IMR-90 (cell line): ENCODE measurements at places on chromosomes 16 and 17. TPM values are rescaled to one million over a fixed set of nuclear protein-coding genes. Genes with fewer than 3 reads are reported as not detected.

DNA sequence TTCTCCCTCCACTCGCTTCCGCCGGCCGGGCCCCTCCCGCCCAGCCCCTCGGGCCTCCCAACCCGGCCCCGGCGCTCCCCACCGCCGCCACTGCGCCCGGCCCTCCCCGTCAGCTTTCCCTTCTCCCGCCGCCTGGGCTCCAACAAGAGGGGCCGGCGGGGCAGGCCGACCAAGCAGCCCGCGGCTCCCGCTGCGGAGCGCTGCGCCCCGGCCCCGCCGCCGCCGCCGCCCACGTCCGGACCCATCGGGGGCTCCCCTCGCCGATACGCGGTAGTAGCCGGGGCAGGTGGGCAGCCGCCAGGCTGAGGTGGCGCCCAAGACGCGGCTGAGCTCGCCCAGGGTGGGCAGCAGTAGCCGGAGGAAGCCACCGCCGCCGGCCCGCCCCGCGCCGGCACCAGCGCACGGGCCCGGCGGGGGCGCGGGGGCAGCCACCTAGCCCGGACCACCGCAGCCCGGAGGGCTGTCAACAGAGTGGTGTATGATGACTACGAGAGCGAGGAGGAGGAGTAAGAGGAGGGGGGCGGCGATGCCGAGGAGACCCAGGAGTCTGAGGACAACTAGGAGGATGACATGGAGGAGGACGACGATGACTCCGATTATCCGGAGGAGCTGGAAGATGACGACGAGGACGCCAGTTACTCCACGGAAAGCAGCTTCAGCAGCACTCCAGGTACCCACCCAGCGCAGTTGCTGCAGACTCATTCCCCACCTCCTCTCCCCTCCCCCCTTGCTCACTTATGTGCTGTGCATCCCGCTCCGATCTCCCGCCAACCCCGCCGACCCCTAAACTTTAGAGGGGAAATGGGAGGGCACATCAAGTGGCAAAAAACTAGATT lies 498 bp downstream of the LRRC37B start:
- H3K27me3 ChIP-seq, result no peaks in the 10 kb centered on the region
- peak overlapping the region; percentile 22 for H3K27ac ChIP-seq
- H3K36me3 ChIP-seq, result no peaks in the 10 kb centered on the region; the same call in 1 of the 2 replicates

DNA sequence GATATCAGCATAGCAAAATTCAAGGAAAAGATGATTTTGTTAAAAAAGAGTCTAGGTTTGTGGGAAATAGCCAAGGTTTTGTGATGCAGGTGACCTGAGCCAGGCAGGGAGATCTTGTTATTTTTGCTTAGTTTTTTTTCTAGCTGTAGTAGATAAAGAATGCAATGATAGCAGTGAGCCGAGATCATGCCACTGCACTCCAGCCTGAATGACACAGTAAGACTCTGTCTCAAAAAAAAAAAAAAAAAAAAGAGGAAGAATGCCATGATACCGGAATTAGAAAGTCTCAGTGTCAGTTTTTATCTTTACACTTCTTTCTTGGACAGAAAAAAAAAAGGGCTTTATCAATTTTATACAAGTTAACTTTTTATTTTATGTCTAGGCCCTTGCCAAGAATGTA lies 27.5 kb downstream of the TMEM238L start:
- H3K27me3 ChIP-seq, result no peaks in the 10 kb centered on the region
- DNase-seq, result no peak
- no peaks in the 10 kb centered on the region for H3K36me3 ChIP-seq
- H3K27ac ChIP-seq, result no peak overlapping the region
- H3K4me1 ChIP-seq, result no peaks in the 10 kb centered on the region

- peak within 1 kb of the TSS; percentile 52; the same call in 1 of the 2 replicates for H3K27ac ChIP-seq
- H3K4me1 ChIP-seq, result peaks cover 4% of the 10 kb centered on the region; the same call in 1 of the 2 replicates
- H3K4me3 ChIP-seq, result peak within 1 kb of the TSS; percentile 96
- peak; percentile 34 for DNase-seq
- no peaks in the 10 kb centered on the region for H3K36me3 ChIP-seq
These were observed at the start of gene CPNE2 for GRCh38 chr16:57091975-57092785. TSS of gene CPNE2 (plus strand) at chr16:57092583. CDS start at chr16:57110743, 18,160 bp downstream.

GRCh38 chr17:62717889-62718288 lies 90.2 kb downstream of the MARCHF10 start:
- H3K27ac ChIP-seq, result no peak overlapping the region
- H3K36me3 ChIP-seq, result no peaks in the 10 kb centered on the region
- DNase-seq, result no peak
- H3K27me3 ChIP-seq, result no peaks in the 10 kb centered on the region
- no peak overlapping the region for H3K4me3 ChIP-seq

DNA sequence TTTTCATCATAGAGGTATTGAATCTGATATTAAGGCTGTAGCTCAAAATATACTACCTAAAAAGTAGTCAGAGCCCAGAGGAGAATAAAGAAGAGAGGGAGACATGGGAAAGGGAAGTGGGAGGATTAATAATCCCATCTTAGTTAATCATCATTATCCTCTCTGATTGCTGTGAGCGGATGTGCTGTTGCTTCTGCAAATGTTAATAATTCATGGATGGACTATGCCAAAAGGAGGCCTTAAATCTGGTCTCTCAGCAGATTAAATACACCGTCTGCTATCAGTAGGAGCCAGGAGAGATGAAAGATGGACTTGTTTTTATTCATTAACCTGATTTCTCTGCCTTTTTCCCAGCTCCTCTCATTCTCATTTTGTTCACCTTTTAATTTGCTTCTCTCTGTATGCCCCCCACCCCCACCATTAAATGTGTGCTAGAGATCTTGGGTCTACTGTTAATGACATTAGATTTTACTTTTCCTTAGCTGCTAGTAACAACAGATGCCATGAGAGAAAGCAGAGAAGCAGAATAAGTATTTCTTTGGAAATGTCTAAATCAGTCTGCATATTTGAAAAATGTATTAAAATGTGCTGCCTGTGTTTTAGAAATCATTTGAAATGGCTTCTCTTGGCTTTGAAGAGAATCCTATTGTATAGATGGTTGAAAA lies 44.2 kb downstream of the NUP93 start:
- H3K27ac ChIP-seq, result no peak overlapping the region

- no peaks in the 10 kb centered on the region for H3K36me3 ChIP-seq
- no peaks in the 10 kb centered on the region for H3K4me1 ChIP-seq
- H3K27ac ChIP-seq, result no peak overlapping the region
- H3K4me3 ChIP-seq, result no peak overlapping the region
These were observed 26.6 kb upstream of the MFSD6L start for GRCh38 chr17:8825802-8826201.

- peak within 1 kb of the TSS; percentile 38 for H3K4me3 ChIP-seq
- H3K27me3 ChIP-seq, result peaks cover 44% of the 10 kb centered on the region
- H3K27ac ChIP-seq, result no peak within 1 kb of the TSS
- peaks cover 4% of the 10 kb centered on the region; the same call in 1 of the 2 replicates for H3K4me1 ChIP-seq
- no peaks in the 10 kb centered on the region for H3K36me3 ChIP-seq
These were observed at the start of gene PPL for GRCh38 chr16:4936991-4937781. TSS of gene PPL (minus strand) at chr16:4937148. CDS start at chr16:4937045, 103 bp downstream.

DNA sequence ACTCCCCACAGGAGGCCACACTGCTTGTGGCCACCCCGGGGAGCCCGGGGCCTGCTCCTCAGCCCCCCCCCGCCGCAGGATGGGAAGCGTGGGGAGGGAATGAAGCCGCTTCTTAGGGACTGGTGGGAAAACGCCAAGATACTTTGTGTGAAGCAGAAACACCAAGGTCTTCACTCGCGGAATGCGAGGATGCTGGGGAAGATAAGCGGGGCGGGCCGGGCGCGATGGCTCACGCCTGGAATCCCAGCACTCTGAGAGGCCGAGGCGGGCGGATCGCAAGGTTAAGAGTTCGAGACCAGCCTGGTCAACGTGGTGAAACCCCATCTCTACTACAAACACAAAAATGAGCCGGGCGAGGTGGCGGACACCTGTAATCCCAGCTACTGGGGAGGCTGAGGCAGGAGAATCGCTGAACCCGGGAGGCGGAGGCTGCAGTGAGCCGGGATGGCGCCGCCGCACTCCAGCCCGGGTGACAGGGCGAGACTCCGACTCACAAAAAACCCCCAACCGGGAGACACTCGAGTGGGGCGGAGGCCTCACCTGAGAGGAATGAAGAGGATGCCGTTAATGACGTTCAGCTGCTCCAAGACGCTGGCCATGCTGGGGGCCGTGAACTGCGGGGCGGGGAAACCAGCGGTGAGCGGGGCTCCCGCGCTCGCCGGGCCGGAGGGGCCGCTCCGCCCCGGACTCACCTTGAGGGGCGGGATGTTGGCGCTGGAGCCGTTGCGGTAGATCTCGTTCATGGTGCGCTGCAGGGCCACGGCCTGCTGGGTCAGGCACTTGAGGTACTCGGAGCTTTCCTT lies 20.3 kb downstream of the CLUH start:
- H3K36me3 ChIP-seq, result peaks cover 30% of the 10 kb centered on the region
- no peak overlapping the region for H3K4me3 ChIP-seq
- DNase-seq, result no peak
- peaks cover 5% of the 10 kb centered on the region; the same call in 1 of the 2 replicates for H3K4me1 ChIP-seq
- no peak overlapping the region for H3K27ac ChIP-seq

DNA sequence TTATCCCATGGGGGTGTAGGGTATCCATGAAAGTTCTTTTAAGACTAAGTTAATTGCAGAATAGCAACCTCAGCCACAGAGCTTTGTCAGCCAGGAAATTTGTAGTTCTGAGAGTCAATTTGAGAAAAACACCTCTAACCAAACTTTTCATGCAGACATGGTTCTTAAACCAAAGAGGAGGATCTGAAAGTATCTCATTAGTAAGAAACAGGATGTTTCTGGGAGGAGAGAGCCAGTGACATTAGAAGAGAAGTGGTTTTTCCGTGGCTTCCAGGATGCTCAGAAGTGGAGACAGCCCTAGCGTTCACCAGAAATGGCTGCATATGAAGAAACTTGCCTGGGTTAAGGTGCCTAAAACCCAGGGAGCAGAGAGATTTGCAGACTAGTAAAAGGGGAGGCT lies 7.9 kb downstream of the GNAO1 start:
- H3K27ac ChIP-seq, result no peak overlapping the region
- H3K4me3 ChIP-seq, result no peak overlapping the region
- no peaks in the 10 kb centered on the region for H3K36me3 ChIP-seq

DNA sequence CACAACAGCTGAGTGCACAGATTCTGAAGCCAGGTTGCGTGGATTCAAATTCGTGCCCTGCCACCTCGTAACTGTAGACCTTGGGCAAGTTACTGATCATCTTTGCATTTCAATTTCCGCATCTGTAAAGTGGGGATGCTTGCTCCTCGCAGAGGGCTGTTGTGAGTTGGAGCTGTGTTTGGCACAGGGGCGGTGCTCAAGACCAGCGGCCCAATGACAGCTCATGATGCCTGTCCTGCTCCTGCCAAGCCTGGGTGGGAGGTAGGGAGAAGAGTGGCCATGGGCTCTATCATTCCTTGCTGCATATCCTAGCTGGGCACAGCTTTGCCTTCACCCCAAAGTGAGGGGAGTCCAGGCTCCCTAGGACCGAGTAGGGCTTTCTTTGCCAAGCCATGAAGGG lies 12.6 kb downstream of the NXPH3 start:
- no peaks in the 10 kb centered on the region for H3K27me3 ChIP-seq
- H3K4me3 ChIP-seq, result no peak overlapping the region
- no peaks in the 10 kb centered on the region for H3K36me3 ChIP-seq

DNA sequence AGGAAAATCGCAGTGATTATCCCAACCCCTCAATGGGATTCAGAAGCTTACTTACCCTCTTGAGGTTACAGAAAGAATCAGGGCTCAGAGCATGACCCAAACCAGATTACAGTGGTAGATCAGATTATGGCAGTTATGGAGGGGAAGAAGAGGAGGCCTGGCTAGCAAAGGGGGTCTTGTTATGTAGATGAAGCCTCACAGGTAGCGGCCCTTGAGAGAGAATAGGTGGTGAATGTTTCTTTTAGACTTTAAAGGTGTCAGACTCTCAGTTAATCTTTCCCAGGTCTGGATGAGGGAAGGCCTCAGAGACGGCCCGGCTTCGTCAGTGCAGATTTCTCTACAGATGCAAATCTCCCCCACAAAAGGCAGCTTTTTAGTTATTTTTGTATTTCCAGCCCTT lies 15.6 kb downstream of the RNF112 start:
- no peak for DNase-seq
- no peak overlapping the region for H3K4me3 ChIP-seq
- no peaks in the 10 kb centered on the region; the same call in 1 of the 2 replicates for H3K27me3 ChIP-seq
- H3K27ac ChIP-seq, result no peak overlapping the region
- peaks cover 1% of the 10 kb centered on the region; the same call in 1 of the 2 replicates for H3K4me1 ChIP-seq

Gene CDRT4
- 0.56 and 0.90 TPM in 2 replicates for total RNA-seq

DNA sequence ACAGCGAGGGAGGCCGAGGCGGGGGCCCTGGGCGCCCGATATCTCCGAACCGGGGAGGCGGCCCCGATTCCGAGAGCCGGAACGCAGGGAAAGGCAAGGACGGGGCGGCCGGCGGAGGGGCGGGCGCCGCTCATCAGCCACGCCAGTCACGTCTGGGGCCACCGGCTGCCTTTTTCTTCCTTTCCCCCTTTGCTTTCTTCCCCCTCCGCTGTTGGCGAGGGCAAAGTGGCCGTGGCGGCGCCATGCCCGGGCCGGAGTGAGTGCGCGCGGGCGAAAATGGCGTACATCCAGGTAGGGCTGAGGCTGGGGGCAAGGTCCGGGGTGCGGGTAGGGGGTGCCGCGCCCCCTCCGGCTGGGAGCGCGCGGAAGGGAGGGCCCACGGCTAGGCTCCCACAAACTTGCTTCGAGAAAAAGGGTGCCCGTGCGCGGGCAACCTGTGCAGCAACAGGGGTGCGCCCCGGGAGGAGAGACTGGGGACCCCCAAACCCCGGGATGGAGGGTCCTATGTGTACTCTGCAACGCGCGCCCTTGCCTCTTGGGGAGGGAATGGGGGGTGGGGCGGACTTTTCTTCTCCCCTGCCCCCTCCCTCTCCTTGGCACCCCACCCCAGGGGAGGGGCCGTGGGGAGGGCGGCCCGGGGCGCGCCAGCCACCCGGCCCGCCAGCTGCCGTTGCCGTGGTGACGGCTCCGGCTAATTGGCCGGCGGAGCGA lies 486 bp downstream of the SYT17 start:
- H3K27me3 ChIP-seq, result peaks cover 38% of the 10 kb centered on the region
- peaks cover 2% of the 10 kb centered on the region for H3K4me1 ChIP-seq
- peak overlapping the region; percentile 26 for H3K4me3 ChIP-seq
- no peak overlapping the region for H3K27ac ChIP-seq
- no peak for DNase-seq

DNA sequence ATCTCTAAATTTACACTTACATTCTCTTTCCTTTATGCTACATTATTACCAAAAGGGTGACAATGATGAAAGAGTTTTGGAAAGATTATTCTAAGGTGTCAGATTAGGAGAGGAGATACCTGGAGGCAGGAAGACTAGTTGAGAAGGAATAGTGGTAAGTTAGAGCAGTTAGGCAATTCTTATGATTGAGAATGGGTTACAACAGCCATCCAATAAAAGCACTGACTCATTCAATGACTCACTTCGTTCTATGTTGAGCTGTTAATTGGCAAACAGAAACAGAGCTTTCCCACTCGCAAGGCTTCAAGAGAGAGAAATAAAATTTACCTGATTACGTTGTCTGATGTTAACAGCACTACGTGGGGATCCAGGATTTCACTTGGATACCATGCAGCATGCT lies 5.8 kb downstream of the NUP88 start:
- no peak overlapping the region; the same call in 1 of the 2 replicates for H3K27ac ChIP-seq
- DNase-seq, result peak; percentile 93

DNA sequence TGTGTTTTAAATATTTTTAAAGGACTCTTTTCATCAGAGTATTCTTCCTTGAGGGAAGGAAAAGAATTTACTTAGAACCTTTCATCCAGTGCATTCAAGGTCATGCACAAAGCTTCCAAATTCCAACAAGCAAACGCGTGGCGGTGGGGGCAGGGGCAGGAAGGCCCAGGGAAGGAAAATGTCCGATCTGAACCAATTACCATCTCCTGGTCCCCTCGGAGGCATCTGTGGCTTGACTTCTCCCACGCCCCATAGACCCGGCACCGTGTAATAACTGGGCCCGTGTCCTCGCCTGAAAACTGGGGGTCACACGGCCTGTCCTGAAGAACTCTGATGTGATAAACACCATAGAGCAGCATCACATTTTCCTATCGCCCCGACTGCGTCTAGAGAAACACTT lies 18.3 kb downstream of the MEAK7 start:
- peaks cover 48% of the 10 kb centered on the region for H3K36me3 ChIP-seq
- H3K27ac ChIP-seq, result no peak overlapping the region
- no peak overlapping the region for H3K4me3 ChIP-seq
- no peaks in the 10 kb centered on the region for H3K27me3 ChIP-seq
- no peaks in the 10 kb centered on the region; the same call in 1 of the 2 replicates for H3K4me1 ChIP-seq

Gene CD300LG
- not detected in 2 replicates for total RNA-seq
